ENCODE measurements at places on chromosomes 3 and 15.
A peak's percentile ranks its signal among the peaks of the same experiment; 100 is the strongest.

- DNase-seq: no peak
Observed at GRCh38 chr3:98692787-98693473, 70.2 kb upstream of the ST3GAL6 start.

- DNase-seq: no peak
Observed at GRCh38 chr3:101027286-101027685, 34.1 kb upstream of the ABI3BP start.

GRCh38 chr15:47586653-47587224 lies 130.6 kb upstream of the SEMA6D start:
- peak; percentile 57 for DNase-seq

DNA sequence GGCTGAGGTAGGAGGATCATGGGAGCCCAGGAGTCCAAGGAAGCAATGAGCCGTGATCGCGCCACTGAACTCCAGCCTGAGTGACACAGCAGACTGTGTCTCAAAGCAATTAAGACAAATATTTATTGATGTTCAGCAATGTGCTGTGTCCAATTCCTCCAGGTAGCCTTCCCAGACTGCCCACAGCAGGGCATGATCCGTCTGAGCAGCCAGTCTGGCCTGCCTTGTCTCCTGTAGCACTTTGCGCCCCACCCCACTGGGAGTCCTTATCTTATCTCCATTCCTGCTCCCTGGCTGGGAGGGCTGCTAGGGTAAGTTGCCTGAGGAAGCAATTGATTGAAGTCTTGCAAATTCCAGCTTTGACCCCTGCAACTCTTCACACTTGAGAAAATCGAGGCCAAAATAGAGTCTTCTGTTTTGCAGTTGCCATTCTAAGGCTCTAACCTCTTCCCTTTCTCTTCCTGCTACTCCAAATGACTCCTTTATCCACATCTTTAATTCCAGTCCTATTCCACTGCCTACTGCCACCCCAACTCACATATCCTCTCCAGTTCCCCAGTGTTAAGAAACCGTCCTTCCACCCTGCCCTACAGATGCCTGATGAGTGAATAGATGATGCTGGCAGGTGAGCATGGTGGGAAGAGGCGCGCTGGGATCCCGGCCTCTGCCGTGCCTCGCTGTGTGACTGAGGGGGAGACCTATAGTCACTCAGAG lies 26.9 kb upstream of the LCTL start:
- no peak for DNase-seq

DNA sequence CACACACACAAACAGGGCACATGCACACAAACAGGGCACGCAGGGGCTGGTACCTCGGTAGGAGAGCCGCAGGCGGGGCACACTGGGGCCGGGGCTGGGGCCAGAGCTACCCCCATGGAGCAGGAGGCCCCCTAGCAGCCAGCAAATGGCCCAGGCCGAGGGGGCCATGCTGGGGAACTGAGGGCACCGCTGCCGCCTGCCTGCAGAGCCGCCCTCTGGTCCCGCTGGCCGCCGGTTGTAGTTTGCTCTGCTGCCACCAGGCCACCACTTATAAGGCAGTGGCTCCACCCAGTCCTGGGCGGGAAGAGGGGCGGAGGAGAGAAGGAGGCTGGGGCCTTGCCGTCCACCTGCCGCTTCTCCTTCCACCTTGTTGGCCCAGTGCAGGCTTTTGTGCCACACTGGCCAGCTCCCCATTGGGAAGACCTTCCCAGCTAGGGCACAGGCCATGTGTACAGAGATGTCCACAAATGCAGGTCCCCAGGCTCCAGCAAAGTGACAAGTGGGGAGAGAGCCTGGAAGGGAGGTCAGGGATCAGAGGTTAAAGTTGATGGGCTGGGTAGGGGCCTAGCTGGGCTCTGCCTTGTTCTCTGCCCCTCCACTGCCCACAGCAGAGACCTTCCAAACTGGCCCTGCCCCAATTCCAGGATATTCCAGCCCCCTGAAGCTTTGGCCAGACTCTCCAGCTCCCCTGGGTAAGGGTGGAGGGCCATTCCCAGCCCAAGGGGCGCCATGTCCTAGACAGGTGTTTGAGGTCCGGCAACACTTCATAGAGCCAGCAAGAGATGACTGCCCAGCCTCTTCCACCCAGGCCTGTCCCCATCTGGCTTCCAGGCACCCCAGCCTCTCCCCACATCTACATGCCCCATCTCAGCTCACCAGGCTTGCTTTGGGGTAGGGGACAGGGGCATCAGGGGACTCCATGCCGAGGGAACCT lies at the start of gene SEMA3G:
Gene SEMA3G, minus strand, starts transcription at position 244 of the 934 bp plus-strand sequence. Its CDS starts 76 bp downstream, at position 168.
- peak; percentile 16 for DNase-seq

DNA sequence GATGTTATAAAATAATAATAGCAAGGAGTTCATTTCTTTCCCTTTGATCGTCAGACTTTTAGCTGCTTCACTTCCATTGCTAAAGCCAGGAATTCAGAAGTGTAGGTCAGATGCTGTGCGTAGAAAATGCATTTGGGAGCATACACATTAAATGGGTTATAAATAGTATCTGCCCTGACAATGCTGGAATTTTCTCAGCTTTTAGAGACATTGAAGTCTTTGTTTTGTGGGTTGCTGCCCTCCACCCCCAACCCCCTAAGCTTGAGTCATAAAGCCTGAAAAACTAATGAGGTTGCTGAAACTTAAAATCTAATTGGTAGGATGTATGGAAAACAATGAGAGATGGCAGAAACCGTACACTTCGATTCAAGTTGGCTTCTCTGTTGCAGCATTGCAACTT lies 81.9 kb downstream of the MITF start:
- DNase-seq: no peak

DNA sequence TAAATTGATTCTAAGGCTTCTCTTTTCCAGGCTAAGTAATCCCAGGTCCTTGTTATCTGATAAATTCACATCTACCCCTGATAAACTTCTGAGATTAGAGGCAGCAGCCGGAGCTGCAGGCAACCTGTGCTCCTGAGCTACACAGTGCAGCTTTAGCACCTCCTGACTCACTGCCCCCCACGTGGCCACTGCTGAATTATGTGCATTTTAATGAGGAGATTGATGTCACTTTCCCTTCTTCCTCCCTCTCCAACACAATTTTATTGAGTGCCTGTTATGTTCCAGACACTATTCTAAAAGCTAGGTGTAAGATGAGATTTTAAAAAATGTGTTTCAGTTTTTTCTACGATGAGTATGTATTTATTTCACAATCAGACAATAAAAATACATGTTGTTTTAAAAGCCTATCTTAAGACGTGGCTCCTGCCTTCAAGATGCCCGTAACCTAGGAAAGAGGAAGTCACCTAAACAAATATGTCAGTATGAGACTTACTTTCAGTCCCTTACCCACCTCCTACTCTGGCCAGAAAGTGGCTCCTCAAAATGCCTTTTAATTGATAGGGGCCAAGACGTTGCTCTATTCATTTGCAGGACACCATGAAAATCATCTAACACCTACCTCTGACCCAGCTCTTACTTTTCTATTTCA lies 161.5 kb upstream of the PFN2 start:
- DNase-seq: no peak

- no peak for DNase-seq
Observed at GRCh38 chr3:177905173-177906125, 630.8 kb upstream of the KCNMB2 start.

GRCh38 chr15:26736502-26737248 lies 36.2 kb downstream of the GABRB3 start:
- DNase-seq: no peak

DNA sequence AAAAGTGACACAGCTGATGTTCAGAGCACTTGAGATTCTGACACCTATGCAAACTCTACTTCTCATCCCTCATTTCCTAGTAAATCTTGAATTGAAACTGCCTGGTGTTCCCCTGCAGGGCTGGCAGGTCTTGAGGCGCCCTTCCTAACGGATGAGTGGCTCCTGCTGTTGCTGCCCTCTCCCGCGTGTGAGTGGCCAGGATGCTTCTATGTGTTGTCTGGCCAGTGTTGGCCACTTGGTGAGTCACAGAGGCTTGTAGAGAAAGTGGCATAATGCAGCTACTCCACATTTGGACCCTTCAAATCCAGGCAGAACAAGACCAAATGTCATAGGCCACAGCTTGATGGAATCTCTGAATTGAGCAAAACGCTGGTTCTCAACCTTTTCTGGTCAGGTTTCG lies 63.6 kb downstream of the MOBP start:
- no peak for DNase-seq

GRCh38 chr15:36793205-36793873 lies 213.9 kb downstream of the CDIN1 start:
- no peak for DNase-seq

GRCh38 chr3:112333381-112334317 lies 693 bp downstream of the CD200 start:
- DNase-seq: peak; percentile 93

- DNase-seq: no peak
Observed at GRCh38 chr3:43641306-43642114, 19.7 kb upstream of the ANO10 start.

GRCh38 chr3:183937601-183938286 lies 53.1 kb upstream of the PARL start:
- no peak for DNase-seq

GRCh38 chr15:89761009-89761831 lies 10.2 kb upstream of the MESP1 start:
- DNase-seq: no peak
